Stimulated activated CD8-positive, alpha-beta memory T cell treated with anti-CD3 and anti-CD28 coated beads, Interleukin-7, amount 100 ng/mL, for 48 hours (primary cell): ENCODE measurements at places on chromosomes 5 and 9.

DNA sequence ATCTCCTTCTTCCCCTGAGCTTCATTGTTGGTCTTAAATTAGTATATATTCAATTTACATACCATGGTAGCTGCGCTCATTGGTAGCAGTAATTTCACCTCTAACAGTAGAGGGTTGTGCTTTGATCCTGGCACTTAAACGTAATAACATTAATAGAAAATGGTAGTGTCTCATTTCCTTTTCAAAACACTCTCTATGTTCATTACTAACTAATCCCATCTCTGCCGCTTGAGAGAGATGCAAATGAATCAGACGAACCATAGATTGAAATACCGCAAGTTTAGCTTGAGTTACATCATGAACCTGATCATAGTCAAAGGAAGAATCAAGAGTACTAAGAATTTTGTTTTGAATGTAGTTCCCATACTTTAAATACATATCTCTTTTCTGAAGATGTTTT lies 2.2 kb downstream of the THBS4 start:
- DNase-seq, result no peak

DNA sequence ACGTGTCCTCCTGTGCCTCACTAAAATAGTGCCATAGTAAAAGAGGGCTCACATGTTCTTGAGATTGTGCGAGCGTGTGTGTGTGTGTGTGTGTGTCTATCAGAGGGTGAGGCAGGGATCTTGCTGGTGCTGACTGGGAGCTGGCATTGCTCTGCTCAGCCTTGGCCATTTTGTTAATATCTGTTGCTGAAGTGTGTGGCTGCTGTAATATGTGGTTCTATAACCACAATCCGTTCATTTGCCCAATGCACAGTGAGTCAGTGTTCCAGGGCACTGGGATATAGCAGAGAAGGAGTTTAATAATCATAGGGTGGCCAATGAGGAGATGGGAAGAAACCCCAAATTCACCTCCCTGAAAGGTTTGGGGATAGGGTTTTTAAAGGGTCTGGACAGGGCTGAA lies 61.3 kb downstream of the RASGRF2 start:
- DNase-seq, result no peak

- DNase-seq, result no peak
Measured at GRCh38 chr9:36818965-36819870, 214.8 kb downstream of the PAX5 start.

DNA sequence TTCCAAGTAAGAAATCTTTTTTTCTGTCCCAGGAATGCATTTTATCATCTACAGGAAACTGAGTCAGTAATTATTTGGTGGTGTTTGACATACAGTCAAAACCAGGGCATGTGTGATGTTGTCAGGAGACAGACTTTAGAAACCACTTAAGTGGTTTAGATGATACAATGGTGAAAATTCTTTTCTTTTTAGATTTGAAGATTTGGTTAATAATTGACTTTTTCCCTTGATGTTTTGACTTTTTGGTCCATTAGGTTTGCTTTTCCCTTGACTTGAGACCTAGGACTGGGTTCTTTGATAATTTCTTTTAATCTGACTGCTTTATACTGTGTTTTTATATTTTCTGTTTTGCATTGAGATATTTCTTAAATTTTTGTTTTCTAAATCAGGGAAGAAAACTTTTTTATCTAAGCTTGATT lies 85.2 kb downstream of the RASGRF2 start:
- DNase-seq, result no peak

DNA sequence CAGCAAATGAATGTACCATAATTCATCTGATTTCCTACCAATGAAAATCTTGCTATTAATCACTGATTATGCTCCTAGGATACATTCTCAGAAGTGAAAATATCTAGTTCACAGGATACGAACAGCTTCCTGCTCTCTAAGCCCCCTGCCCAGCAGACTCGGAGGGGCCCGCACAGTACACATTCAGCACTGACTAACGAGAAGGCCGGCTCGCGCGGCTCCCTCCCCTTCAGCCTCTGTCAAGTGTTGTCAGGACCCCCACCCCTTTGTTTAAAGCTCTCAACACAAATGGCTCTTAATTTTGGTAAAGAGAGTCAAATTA lies 82.0 kb downstream of the PRRT1B start:
- DNase-seq, result no peak

DNA sequence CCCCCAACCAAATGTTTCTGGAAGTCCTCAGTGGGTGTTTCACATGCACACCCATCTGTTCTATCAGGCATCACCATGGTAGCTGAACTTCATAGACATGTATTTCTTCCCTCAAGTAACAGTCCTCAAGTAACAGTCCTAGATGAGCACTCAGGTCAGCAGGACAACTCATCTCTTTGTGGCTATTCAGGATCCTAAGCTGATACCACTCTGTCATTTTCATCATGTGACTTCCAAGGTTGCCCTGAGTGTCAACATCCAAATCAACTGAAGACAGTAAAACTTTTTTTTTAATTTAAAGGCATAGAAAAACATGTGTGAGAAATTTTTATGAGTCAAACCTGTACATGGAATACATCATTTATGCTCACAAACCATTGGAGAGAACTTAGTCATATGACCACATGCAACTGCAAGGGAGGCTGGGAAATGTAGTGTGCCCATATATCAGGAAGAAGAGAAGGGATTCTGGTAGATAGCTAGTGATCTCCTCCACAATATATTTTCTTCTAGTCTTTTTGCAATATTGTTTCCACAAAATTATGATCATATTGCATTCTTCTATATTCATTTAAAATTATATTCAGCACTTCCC lies 64.2 kb upstream of the FST start:
- no peak for DNase-seq

GRCh38 chr5:135382106-135382790 lies 16.8 kb downstream of the MACROH2A1 start:
- no peak for DNase-seq

DNA sequence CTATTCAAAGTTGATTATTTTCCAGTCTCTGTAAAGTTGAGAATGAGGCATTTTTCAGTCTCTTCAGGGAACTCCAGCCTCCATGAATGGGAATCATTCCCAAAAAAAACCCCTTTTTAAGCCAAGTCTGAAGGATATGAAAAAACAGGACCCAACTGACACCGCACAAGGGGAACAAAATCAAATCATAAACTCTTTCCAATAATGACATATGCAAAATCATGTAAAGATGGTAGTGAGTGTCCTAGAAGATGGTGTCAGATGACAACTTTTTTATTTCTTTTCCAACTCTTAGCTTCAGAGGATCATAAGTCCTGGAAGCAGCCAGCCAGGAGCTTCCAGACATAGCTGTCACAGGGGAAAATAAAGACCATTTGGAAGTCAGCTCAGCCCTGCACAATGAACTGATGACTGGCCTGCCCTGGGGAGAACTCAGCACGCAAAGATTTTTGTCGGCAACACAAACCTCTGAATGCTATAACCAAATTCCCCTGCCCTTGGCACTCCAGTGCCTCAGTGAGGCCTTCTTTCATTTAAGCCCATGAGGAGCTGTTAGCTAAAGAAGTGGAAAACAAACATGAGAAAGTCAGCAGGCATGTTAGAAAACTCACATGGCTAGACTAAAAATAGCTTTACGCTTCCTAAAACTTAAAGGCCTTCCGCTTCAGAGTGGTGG lies 85.4 kb downstream of the SLC1A3 start:
- DNase-seq, result no peak

GRCh38 chr5:95808686-95809413 lies 13.7 kb downstream of the GLRX start:
- peak; percentile 50 for DNase-seq

DNA sequence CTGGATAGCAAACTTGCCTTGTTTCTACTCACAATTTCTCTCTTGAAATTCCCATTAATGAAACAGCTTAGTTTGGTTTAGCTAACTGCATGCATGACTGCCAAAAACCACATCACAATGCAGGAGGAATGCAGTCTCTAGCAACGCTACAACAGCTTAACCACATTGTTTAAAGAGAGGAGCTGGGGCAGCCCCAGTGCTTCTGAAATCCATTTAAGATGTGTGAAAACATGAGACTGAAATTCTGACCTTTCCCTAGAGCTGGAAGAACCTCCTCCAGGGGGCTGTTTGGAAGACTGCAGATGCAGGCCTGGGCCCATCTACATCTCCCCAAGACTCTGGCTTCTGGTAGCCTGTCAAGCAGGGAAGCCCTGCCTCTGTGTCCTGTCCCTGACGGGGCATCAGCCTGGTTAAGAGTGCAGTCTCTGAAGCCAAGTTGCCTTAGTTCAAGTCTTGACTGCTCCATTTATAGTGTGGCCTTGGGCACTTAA lies 157.1 kb downstream of the ZNF462 start:
- DNase-seq, result no peak

DNA sequence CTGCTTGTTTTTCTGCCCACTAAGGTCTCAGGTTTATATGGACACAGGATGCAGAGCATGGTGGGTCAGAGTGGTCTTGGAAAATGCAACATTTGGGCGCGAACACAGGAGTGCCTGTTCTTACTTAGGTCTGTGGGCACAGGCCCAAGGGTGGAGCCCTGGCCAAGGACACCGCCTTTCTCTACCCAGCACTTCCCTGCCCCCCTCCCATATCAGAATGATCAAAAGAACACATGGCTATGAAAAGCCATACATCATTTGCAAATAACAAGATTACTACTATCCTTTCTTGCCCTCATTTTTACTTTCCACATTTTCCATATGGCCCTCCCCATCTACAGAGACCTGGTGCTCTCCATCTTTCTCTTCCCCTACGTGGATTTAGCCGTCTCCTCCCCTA lies 162.2 kb downstream of the ENC1 start:
- no peak for DNase-seq

DNA sequence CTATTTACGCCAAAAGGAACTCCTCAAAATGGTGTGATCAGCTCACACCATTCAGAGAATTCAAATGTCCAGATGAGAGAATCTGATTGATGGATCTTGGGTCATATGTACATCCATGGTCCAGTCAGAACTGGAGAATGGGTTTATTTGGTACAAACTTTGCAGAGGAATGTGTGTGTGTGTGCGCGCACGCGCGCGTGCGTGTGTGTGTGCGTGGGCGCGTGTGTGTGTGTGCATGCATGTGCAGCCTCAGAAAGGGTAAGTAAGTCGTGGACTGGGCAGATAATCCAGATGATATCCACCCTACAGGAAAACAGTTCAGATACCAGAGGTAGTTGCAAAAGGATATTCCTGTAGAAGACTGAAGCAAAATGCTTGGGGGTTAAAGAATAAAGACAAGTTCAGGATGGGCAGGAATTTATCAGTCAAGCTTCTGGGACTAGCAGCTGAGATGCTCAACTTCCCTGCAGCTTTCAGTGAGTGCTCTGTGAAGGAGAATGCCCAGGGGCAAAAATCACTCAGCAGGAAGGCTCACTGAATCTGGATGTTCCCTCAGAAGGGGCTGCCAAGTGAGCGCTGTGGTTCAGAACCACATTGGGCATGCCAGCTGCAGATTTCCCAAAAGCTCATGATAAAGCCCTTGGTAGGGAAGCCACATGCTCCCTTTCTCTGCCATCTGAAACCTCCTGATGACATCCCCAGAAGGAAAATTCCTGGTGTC lies 440.5 kb upstream of the SGCD start:
- no peak for DNase-seq
